ENCODE measurements at places on chromosomes 12 and 14. TPM values are rescaled to one million over a fixed set of nuclear protein-coding genes. Genes with fewer than 3 reads are reported as not detected.

PRR4 gene
- 2.4 TPM for total RNA-seq

SLC2A14 gene
- total RNA-seq = not detected

UNC79 gene
- 0.29 TPM for total RNA-seq

PPP4R4 gene
- 0.48 TPM for total RNA-seq

GLIPR1L1 gene
- total RNA-seq = not detected

TAS2R13 gene
- 3.5 TPM for total RNA-seq

KRT2 gene
- not detected for total RNA-seq

SYT10 gene
- total RNA-seq = not detected

C12orf50 gene
- not detected for total RNA-seq

HNF1A gene
- total RNA-seq = 0.29 TPM

GPN3 gene
- total RNA-seq = 31.0 TPM

PLBD1 gene
- 12.1 TPM for total RNA-seq

AKAP5 gene
- total RNA-seq = 1.2 TPM

SDR9C7 gene
- total RNA-seq = not detected

LALBA gene
- not detected for total RNA-seq

DPPA3 gene
- total RNA-seq = not detected

PPP1R3E gene
- 8.2 TPM for total RNA-seq

LBHD2 gene
- not detected for total RNA-seq

PPFIA2 gene
- total RNA-seq = 3.8 TPM

C12orf54 gene
- total RNA-seq = not detected

EIF2S3B gene
- 0.48 TPM for total RNA-seq

GPRC5D gene
- not detected for total RNA-seq

PRORP gene
- total RNA-seq = 25.2 TPM

TCTN1 gene
- 76.0 TPM for total RNA-seq

CAND1 gene
- 112 TPM for total RNA-seq

CINP gene
- total RNA-seq = 28.8 TPM

HCAR1 gene
- total RNA-seq = 3.2 TPM
